ENCODE measurements at places on chromosomes 16 and 17.

DNA sequence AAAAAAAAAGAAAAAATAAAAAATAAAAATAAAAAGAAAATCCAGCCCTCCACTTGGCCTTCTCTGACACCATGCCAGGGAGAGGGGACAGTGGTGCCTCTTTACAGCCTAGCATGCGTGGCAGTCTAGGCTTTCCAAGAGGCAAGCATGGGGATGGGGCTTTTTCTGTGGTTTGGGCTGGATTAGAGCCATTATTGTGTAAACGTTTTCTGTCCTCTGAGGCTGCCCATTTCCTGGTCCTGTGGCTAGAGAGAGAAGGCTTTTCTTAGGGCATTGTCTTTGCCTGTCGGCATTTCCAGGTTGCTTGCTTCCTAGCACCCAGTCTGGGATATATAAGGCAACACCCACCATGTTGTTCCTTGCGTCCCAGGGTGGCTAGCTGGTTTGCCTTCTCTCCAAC, 2.7 kb upstream of the DHRS7B start:
- no peak for DNase-seq

DNA sequence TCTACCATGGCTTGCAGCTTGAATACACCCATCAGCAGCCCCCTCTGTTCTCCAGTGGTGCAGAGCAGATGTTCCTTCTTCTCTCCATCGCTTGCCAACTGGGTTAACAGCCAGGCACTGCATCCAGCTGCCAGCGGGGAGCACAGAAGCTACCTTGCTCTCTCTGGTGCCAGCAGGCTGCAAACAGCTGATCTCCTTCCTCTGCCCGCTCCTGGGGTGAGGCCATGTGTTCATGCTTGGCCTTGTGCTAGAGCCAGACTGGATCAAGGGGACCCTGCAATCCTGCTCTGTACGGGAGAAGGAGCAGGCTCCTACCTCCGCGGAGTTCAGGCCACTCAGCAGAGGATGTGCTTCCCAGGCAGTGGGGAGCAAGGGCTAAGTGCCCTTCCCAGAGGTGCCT, 24.1 kb upstream of the ENGASE start:
- no peak for DNase-seq

DNA sequence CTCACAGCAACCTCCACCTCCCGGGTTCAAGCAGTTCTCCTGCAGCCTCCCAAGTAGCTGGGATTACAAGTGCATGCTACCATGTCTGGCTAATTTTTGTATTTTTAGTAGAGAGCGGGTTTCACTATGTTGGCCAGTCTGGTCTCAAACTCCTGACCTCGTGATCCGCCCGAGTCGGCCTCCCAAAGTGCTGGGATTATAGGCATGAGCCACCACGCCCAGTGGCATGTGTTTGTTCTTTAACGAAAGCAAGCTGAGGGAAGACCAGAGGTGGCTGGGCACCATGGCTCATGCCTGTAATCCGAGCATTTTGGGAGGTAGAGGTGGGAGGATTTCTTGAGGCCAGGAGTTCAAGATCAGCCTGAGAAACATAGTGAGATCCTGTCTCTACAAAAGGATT, 18.1 kb downstream of the TNFRSF13B start:
- no peak for DNase-seq

GRCh38 chr17:32813021-32813420, 63.9 kb downstream of the MYO1D start:
- DNase-seq = no peak

GRCh38 chr16:68445458-68445857, 2.9 kb downstream of the SMPD3 start:
- DNase-seq = no peak

GRCh38 chr17:76932402-76933333, 64.5 kb downstream of the MGAT5B start:
- no peak for DNase-seq

DNA sequence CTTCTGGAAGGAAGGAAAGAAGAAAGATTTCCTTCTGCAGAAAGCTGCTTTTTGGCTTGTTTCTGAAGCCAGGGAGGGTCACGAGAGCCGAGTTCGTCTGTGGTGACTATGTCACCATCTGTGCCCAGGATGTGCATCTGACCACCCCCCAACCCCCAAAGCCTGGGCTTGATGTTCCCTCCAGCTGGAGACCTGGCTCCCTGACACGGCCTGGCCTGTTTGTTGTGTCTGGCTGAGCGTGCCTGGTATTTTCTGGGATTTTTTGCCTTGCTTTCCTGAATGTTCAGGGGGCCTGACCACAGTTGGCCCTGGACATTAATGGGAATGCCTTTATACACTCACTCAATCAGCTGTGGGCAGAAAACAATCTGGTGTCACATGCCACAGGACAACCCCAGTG, 38.9 kb downstream of the LGALS9 start:
- no peak for DNase-seq

DNA sequence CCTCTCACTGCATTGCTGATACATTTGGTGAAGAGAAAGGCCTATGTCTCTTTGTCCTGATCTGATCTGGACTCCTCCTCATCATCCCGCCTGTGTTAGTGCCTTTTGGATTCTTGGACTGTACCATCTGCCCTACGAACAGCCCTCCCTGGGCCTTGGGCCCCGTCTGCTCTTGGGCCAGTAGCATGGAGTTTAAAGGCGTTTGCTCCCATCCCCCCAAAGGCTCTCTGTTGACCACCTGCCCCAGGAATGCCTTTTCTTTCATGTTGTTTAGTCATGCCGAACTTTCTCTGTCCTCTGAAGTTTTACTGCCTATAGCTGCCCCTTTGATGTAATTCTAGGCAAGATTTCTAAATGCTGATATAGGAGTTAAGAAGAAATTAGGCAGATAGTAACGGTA, 30.9 kb upstream of the MEAK7 start:
- no peak for DNase-seq

DNA sequence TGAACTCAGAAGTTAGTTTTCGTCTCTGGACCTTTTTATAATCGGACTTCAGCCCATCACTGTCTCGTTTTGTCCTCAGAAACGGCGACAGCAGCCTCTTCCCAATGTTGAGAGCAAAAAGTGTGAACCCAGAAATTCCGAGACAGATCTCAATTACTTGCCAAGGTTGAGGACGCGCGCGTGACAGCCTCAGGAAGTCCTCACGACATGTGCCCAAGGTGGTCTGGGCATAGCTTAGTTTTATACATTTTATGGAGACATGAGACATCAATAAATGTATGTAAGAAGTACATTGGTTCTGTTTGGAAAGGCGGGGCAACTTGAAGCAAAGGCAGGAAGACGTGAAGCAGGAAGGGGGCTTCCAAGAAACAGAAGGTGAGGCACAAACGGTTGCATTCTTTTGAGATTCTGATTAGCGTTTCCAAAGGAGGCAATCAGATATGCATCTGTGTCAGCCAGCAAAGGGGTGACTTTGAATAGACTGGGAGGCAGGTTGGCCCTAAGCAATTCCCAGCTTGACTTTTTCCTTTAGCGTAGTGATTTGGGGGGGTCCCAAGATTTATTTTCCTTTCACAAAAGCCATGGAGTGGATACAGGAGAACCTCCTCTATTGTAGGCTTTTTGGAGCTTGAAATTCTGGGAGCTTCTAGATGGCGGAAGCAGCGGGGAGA, 583 bp upstream of the ZNF747 start:
- DNase-seq = no peak

DNA sequence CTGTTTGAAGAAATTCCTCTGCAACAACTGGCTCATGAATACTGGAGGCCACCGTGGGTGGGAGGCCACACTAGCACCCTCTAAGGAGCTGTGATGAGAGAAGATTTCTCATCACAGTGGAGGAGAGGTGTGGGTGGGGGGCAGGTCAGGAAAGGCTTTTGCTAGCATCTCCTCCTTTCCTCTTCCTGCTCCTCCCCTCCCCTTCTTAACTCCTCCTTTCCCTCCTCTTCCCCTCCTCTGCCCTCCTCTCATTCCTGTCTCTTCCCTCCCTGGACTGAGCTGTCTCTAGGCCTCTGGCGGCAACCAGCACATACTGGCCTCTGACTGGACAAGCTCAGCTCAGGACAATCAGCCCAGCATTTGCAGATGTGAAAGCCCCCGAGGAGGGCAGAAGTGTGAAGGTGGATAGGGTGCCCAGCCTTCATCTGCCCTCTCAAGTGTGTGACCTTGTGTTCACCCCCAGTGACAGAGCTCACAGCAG, 19.0 kb upstream of the LHX1 start:
- no peak for DNase-seq

Measured in effector memory CD4-positive, alpha-beta T cell (primary cell).